ENCODE measurements at places on chromosomes 4 and X.

DNA sequence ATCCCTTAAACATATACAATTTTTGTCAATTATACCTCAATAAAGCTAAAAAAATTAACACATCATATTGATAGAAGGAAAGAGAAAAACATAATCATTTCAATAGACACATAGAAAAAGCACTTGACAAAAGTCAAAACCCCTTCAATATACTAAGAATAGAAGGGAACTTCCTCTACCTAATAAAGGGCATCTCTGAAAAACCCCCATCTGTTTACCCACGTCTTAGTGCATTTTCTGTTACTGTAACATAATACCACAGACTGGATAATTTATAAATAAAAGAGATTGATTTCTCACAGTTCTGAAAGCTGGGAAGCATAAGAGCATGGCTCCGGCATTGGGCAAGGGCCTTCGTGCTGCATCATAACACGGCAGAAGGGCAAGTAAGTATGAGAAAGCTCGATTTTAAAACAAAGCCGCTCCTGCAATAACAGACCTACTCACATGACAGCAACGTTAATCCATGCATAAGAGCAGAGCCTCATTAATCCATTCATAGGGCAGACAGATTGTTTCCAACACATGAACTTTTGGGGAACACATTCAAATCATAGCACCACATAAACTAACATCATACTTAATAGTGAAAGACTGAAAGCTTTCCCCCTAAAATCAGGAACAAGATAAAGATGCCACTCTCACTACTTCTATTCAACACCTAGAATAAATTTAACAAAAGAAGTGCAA lies 15.7 kb downstream of the STEEP1 start:
- no peak for DNase-seq

- DNase-seq: no peak
Observed at GRCh38 chrX:112654871-112655270, 24.9 kb downstream of the LHFPL1 start.

DNA sequence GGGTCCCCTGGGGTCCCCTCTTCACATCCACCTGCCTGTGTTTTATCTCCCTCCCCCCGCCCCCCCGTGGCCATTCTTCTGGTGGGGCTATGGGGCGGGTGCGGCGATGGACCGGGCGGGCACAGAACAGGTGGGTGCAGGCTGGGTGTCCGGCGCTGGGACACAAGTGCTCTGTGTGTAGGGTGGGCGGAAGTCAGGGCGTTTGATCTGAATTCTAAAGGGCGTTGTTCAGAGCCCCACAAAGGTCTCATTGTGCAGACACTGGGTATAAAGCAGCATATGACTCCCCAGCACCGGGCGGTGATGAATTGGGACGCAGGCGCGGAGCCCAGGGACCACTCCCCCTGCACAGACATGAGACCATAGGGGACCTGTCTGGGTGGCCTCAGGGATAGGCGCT lies at the start of gene GJB1:
Gene GJB1, plus strand, starts transcription at position 296 of the 400 bp plus-strand sequence. CDS start 484 bp downstream, outside the sequence.
- DNase-seq: no peak

GRCh38 chrX:78958419-78959116 lies 13.4 kb downstream of the P2RY10 start:
- no peak for DNase-seq
